ENCODE measurements at places on chromosomes 16 and 17.

GRCh38 chr17:37107406-37108083, 158.8 kb downstream of the AATF start:
- no peak for DNase-seq

DNA sequence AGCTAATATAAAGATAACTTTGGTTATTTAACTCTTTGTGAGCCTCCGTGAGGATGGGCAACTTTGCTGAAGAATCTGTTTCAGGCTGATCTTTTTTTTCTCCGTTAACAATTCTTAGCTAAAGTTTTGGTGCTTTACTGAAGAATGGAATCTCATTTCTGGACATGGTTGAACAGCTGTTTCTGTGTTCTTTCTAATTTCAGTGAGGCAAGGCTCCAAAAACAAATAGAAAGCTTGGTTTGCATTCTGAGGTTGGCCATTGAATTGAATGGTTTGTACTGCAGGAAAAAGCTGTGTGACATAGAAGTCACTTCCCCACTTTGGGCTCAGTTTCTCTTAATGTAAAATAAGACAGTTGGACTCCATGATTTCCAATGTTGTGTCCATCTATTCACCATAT, 22.3 kb upstream of the HLF start:
- DNase-seq = no peak

DNA sequence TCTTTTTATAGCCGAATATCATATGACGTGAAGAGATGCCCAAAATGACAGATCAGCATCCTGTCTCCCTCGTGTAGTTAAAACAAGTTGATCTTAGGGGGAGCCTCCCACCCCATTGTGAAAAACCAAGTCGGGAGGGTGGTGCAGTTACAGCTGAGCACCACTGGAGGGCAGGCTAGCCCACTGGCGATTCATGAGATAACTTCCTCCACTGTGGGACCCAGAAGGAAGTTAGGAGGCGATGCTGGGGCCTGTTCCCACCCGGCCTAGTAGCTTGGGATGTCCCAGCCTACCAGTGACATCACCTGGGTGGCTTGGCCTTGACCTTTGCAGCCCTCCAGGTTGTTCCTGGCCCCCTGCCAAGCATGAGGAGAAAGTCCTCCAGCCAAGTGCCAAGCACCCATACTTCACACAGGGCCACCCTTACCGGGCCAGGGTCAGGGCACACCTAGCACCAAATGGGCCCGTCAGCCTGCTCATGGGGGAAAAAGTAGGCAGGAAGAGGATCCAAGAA, 8.1 kb upstream of the CPNE2 start:
- peak; percentile 75 for DNase-seq

- DNase-seq = no peak
These were observed 245 bp downstream of the TMEM256 start for GRCh38 chr17:7403727-7403976.

DNA sequence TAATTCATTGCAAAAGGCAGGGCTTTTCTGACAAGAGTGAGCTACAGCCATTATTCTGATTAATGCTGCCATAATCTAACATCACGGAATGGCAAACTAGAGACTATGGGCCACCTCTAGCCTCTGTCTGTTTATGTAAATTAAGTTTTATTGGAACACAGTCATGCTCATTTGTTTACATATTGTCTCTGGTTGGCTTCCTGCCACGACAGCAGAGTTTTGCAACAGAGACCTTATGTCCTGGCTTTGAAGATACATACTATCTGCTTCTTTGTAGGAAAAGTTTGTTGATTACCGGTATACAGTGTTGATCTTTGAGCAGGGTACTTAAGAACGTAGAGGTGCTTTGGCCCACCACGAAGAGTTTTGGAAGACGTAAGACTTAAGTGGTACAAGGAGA, 715.9 kb upstream of the RBFOX1 start:
- DNase-seq = no peak

- no peak for DNase-seq
These were observed 575.9 kb downstream of the HS3ST4 start for GRCh38 chr16:26267641-26268040.

DNA sequence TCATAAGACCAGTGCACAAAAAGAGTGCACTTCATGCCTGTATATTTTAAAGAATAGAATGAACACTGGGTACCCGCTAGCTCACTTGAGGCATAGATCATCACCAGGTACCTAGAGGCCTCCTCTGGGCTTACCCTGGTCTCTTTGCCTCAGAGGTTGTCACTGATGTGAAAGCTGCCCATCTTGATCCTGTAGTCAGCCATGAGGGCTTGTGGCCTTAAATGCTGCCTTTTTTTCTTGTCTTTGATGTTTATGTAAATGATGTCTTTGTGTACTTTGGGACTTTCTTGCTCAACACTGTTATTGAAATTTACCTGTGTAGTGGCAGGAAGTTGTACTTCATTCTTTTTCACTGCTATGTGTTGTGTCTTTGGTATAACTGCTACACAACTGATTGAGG, 26.8 kb upstream of the SLC5A10 start:
- DNase-seq = no peak

- DNase-seq = no peak
These were observed 983 bp downstream of the VAT1L start for GRCh38 chr16:77789085-77790008.

GRCh38 chr17:57536789-57537523, 208.1 kb downstream of the CCDC182 start:
- no peak for DNase-seq

GRCh38 chr16:2372684-2373083, 32.2 kb upstream of the ABCA3 start:
- no peak for DNase-seq

GRCh38 chr17:58484600-58484999, 3.6 kb downstream of the HSF5 start:
- DNase-seq = no peak

DNA sequence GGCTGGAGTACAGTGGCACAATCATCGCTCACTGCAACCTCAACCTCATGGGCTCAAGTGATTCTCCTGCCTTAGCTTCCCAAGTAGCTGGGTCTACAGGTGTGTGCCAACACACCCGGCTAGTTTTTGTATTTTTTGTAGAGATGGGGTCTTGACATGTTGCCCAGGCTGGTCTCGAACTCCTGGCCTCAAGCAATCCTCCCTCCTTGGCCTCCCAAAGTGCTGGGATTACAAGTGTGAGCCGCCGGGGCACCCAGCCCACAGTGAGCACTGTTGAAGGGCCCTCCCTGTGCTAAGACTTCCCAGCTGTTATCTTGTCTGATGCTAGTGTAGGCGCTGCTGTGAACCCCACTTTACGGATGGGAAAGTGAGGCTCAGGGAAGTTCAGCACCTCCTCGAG, 8.0 kb downstream of the CASKIN1 start:
- DNase-seq = no peak

- DNase-seq = peak; percentile 71
These were observed 13.4 kb upstream of the SULT1A1 start for GRCh38 chr16:28623172-28623711.

- no peak for DNase-seq
These were observed 268.5 kb downstream of the CBLN1 start for GRCh38 chr16:49012961-49013726.

DNA sequence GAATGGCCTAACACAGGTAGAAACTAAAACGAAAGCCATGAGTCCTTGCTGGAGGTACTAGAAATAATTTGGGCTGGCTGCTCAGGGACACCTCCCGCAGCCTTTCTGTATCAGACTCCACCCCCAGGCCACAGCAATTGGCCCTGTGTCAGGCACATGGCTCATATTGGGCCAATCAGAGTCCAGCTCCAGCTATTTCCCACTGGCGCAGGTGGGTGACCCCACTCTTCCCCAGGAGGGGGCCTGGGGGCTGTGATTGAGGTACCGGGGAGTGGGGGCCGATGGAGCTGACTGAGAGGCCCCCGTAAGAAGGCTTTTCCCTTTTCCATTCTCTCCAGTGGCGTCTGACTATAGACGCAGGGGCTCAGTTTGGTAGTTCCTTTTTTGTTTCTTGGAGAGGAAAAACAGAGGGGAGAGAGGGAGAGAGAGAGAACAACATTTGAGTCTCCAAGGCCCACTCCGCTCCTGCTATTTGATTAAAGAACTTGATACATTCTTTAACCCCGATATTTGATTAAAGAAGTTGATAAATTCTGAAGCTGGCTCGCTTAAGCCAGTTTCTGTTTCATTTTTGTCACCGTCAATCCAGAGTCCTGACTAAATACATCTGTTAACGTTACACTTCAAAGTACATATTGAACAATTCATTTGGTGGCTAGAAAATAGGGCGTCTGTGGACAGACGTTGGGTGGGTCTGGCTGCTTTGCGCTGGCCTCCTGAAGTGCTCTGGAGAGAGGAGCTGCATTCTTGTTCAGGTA, 26.3 kb downstream of the FOXL1 start:
- peak; percentile 64 for DNase-seq

DNA sequence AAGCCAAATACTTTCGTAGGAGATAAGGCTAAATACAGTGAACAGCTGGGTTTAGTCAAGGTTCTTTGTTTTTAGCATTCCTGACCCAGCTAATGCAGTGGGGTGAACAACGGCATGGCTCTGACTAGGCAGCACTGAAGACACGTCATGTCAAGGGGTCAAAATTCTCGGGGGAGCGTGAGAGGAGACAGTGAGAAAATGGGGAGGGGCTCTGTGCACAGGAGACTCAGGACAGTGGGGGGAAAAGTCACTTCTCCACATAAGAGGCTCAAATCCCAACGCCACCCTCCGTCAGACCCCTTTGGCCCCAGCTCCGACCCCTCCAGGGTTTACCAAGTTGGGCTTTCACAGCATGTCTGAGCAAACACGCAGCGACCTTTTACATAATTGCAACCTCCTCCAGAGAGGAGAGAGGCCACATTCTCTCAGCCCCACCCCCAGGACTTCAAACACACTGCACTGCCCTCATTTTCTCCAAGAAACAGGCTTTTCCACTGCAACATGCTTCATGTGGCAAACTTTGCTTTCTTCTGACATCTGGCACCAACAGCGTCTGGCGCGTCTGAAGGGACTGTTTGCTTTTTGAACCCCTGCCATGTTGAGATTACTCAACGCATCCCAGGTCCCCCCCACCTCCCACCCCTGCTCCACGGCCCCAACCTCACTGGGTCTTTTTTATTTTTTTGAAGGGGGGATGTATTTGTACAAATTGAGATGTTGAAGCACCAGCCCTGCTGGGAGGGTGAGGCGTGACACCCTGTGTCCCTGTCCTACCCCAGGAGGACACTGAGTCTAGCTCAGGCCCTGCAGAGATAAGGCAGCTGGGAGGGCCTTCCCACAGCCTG, 30.0 kb downstream of the AXIN2 start:
- no peak for DNase-seq

- DNase-seq = no peak
These were observed 1275.1 kb upstream of the CDH8 start for GRCh38 chr16:63311313-63311712.

DNA sequence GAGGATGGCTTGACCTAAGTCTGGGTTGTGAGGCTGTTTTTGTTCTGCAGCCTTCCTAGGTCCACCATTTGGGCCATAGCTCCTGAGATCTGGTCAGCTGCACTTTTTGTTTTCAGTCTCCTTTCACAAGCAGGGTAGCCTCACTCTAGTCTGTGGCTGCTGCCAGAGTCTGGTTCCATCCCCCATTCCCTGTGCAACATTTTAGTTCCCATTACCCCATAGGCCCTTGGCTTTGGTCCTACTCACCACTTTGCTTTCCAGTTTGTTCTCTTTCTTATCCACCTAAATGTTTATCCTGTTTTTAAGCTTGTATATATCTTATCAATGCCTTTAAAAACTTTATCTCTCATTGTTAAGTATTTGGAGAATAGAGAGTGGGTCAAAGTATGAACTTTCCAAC, 6.5 kb upstream of the XYLT2 start:
- DNase-seq = no peak

- no peak for DNase-seq
These were observed 409.9 kb downstream of the SLC39A11 start for GRCh38 chr17:72682605-72683004.

GRCh38 chr16:1458977-1459341, 14.6 kb upstream of the CCDC154 start:
- peak; percentile 73 for DNase-seq

DNA sequence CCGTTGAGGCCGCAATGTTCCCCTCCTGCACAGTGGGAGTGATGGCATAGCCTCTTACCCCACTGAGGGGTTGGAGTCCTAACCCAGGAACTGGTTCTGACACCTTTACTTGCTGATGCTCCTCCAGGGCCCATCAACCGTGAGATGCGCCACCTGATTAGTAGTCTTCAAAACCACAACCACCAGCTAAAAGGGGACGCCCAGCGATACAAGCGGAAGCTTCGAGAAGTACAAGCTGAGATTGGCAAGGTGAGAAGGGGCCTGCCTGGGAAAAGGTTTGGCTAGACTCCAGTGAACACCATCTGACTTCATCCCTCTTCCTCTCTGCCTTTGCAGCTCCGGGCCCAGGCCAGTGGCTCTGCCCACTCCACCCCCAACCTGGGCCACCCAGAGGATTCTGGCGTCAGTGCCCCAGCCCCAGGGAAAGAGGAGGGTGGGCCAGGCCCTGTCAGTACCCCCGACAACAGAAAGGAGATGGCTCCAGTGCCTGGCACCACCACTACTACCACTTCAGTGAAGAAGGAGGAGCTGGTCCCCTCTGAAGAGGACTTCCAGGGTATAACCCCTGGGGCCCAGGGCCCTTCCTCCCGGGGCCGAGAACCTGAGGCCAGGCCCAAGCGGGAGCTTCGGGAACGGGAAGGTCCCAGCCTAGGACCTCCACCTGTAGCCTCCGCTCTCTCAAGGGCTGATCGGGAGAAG, 5.8 kb downstream of the RNF40 start:
- peak; percentile 44 for DNase-seq

DNA sequence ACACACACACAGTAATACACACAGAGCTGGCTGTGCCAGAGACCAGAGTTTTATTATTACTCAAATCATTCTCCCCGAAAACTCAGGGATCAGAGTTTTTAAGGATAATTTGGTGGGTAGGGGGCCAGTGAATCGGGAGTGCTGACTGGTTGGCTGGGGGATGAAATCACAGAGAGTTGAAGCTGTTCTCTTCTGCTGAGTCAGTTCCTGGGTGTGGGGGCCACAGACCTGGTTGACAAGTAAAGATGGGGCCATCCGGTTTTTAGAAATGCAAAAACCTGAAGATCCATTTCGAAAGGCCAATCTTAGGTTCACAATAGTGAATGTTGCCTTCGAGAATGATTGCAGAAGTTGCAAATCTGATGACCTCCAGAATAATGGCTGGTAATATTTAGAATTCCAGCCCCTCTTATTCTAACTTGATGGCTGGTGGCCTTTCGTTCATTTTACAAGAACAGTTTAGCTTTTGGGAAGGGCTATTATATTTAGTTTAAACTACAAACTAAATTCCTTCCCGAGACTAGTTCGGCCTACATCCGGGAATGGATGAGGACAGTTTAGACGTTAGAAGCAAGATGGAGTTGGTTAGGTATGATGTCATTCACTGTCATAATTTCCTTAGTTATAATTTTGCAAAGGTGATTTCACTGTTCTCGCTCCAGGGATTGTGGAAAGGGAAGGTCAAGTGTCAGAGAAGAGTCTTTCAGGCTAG, 123.2 kb downstream of the KCNJ18 start:
- no peak for DNase-seq
